ENCODE measurements at places on chromosomes 5 and 9.

- DNase-seq: no peak
Measured at GRCh38 chr9:2872250-2872930, 28.5 kb upstream of the PUM3 start.

DNA sequence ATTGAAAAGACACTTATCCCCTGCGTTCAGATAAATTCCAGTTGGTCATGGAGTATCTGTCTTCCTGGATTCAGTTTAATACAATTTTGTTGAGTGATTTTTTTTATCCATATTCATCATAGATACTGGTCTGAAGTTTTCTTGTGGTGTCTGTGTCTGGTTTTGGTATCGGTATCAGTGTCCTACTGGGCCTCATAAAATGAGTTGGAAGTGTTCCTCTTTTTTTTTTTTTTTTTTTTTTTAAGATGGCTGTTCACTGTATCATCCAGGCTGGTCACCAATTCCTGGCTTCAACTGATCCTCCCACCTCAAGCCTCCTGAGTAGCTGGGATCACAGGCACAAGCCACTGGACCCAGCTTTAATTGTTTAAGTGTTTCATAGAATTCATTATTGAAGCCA is 2.9 kb upstream of the CAMSAP1 start:
- no peak for DNase-seq

DNA sequence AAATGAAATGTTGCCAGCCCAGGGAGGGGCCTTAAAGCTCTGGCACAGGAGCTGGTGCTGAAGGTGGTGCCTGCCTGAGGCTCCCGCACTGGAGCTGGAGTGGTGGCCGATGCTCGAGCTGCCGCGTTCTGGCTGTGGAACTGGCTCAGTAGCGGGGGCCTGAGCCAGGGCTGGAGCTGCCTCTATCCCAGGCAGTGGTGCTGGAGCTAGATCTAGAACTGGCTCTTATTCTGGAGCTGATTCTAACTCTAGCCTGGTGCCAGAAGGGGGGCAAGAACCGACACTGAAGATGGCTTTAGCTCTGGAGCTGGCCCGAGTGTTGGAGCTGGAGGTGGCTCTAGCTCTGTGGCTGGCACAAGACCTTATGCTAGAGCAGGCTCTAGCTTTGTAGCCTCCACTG is 19.2 kb downstream of the OBP2B start:
- DNase-seq: no peak

DNA sequence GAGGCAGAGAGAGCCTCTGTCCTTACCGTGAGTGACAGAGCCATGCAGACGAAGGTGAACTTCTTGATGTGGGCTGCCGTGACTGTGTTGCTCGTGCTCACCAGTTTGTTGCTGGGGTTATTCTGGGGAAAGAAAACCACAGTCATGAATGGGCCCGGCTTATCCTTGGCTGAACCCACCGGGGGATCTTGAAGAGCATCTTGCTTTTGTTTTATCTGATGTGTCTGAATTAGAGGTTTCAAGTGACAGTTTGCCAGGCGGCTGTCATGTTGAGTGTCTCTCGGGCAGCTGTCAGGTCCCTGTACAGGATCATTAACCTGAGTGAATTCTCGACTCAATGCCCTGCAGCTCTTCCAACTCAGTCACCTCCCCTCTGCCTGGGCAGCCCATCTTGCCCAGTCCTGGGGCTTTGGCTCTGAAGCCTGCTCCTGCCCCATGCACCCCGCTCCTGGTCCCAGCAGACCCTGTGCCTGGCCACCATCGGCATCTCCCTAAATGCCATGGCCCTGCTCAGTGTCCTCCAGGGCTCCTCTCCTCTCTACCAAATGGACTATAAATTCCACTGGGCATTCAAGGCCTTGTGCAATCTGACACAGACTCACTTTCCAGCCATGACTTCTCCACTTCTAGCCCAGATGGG is 77.4 kb downstream of the OTULIN start:
- DNase-seq: no peak

DNA sequence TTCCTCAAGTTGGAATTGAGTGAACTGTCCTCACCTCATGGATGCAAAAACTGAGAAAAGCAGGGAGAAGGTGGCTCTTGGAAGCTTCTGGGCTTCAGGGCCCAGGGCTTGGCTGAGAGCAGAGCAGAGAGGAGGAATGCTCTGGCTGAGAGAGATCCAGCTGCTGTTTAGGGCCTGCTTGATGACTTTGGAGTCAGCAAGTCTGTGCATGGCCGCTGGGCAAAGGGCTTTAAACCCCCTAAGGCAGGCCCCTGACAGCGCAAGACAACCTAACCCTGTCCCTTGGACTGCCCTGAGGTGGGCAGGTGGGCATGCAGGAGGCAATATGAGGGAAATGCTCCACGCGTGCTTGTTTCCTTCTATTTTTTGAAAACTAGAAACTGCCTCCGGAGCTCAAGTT is 8.6 kb downstream of the STC2 start:
- no peak for DNase-seq

- DNase-seq: no peak
Measured at GRCh38 chr5:7714119-7714518, 136.8 kb downstream of the CFAP90 start.

- no peak for DNase-seq
Measured at GRCh38 chr5:174134545-174134944, 89.0 kb downstream of the NSG2 start.

DNA sequence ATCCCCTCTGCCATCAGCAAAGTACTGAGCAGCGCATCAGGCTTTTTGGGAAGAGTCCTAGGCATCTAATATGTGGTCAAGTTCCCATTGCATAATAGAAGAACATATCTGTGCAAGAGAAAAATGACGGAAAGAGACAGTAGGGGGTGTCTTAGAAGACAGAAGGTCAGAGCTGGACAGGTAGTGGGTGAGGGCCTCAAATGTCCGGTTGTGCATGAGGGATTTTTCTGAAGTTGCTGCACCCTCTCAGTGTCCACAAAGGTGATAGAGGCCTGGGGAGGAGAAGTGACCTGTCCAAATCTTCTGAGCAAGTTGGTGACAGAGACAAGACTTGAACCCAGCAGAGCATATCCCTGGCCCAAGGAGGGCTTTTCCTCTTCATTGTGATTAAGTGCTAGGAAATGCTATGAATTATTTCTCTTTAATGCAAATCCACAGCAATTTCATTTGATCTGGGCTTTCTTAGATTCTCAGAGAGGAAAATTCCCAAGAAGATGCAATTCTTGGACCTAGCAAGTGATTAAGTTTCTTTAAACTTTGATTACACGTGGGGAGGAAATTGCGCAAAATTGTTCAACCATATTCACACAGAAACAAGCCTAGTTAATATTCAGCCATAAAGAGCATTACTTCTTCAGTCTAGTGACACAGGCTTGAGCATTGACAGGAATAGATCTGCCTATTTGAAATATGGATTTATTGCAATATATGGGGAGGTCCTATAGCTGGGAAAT is at the start of gene OR2S2:
Gene OR2S2 (minus strand): TSS at position 51 of the 734 bp plus-strand sequence. CDS start 56 bp downstream, outside the sequence.
- no peak for DNase-seq
